Natural killer cell treated with Interleukin-12 subunit alpha and Interleukin-12 subunit beta and Interleukin-15 and Interleukin-18, amount 100 ng/mL, for 72 hours (primary cell): ENCODE measurements at places on chromosomes 11 and 22. TPM values are rescaled to one million over a fixed set of nuclear protein-coding genes. Genes with fewer than 3 reads are reported as not detected.

Gene OR4C12
- total RNA-seq, result not detected

Gene C11orf52
- not detected for total RNA-seq

Gene CCDC82
- 51.7 TPM for total RNA-seq

Gene PDGFD
- 4.5 TPM for total RNA-seq

Gene CSNK2A3
- total RNA-seq, result not detected

Gene TIMP3
- total RNA-seq, result not detected
